ENCODE measurements at places on chromosomes 16 and 17.

DNA sequence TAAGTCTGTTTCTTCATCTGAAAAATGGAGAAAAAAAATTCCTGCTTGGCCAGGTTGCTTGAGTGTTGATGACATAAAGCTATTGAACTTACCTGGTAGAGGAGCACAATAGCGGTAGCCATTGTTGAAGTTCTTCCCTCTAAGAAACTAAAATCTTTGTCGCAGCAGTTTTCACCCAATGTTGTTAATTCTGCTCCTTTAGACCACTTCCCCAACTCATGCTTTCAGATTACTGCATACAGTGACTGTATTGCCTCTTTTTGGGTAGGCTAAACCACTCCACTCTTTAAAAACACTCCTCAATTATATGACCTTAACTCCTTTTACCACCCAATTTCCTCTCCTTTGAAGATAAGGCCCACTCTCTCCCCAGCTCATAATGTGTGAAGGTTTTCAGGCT, 35.7 kb upstream of the CCL2 start:
- no peak for DNase-seq

DNA sequence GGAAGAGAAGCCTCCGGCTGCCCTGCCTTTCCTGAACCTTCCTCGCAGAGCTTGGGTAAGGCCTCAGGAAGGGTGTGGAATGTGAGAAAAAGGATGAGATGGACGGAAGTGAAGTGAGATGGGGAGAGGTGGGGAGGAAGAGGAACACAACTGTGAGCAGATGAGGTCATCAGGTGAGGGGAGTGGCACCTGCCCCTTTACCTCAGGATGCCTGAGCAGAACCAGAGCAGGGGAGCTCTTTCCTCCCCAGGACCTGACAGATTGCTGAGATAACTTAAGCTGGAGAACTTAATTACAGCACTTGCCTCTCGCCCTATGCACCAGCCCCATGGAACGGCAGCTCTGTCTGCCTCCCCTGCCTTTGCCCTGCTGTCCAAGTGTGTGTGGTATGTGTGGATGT, 29.8 kb downstream of the TMEM132E start:
- DNase-seq = no peak

DNA sequence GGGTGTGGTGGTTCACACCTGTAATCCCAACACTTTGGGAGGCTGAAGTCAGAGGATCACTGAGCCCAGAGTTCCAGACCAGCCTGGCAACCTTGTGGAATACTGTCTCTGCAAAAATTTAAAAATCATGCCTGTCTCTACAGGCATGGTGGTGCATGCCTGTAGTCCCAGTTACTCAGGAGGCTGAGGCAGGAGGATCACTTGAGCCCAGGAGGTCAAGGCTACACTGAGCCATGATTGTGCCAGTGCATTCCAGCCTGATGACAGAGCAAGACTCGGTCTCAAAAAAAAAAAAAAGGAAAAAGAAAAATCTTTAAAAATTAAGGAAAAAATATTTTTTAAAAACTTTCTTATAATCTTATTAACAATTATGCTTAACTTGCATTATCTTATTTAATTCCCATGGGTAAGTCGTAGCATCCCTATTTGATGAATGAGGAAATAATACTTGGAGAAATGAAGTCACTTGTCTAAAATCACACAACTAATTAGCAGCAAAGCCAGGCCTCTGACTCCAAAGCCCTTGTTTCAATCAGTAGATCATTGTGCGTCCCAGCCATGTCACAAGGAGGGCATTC, 13.6 kb downstream of the MFSD11 start:
- no peak for DNase-seq

DNA sequence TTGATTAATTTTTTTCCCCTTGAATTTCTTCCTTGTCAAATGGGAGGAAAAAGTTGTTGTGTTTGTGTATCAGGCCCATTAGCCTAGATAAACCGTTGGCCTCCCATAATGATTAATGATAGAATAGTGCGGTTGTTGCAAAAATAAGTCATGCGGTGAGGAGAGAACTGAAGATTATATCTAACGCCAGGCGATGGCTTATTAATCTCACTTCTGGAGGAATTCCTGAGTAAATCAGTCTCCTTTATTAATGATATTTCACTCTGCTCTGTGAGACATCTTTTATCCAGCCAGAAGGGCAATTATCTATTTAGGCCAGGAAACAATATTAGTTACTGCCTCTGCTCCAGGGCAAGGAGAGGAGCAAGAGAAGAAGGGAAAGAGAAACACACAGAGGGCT, 107.3 kb downstream of the IRX5 start:
- no peak for DNase-seq

GRCh38 chr16:71746442-71747046, 22.0 kb upstream of the PHLPP2 start:
- DNase-seq = peak; percentile 30

DNA sequence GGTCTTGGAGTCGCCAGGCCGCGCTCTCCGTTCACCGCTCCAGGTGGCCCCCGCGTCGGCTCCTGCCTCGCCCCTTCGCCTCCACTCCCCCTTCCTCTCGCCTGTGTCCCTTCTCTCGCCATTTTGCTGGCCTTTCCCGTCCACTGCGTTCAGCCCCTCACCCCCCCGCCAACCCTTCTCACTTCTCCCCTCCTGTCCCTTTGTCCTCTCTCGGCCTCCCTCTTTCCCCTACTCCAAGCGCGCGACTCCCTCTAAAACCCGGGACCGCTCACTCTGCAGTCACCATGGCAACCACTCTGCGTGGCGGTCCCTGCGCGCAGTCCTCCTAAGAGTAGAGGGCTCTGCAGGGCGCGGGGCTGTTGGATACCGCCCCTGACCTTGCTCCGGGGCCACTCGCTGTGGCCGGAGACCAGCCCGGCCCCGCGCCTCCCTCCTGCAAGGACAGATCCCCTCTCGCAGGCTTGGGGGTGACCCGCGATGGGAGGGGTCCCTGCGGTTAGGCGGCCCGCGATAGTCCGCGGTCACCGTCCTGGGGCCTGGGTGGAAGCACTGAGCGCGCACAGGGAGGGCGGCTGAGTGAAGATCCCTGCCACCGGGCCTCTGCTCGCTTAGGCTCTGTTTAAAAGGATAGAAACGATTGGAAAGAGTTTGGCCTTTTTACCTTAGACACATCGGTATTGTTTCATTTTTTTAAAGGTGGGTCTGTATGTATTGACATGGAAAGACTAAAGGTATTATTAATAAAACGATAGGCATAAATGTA, 454 bp downstream of the CCDC40 start:
- peak; percentile 33 for DNase-seq

DNA sequence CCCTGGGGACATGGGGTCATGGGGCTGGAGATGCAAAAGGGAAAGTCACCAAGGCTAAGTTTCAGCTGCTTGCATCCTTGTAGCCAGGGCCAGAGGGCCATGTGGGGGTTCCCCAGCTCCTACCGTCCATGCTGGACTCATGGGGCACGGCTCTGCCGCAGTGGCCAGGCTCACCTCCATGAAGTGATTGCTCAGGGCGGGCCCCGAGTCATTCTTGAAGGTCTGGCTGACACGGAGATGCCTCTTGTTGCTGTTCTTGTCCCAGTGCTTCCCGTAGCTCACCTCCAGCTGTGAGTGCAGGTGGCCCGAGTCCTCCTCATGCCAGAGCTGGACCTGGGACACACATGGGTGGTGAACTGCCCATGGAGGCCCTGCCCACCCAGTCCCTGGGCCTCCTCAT, 114.5 kb downstream of the RMI2 start:
- no peak for DNase-seq

GRCh38 chr16:68238029-68238345, 2.1 kb upstream of the ESRP2 start:
- DNase-seq = no peak

GRCh38 chr16:15401972-15402371, 6.4 kb downstream of the MPV17L start:
- DNase-seq = no peak

- no peak for DNase-seq
Observed at GRCh38 chr16:83954577-83955016, 1.6 kb downstream of the OSGIN1 start.

- no peak for DNase-seq
Observed at GRCh38 chr16:68496689-68497088, 42.4 kb upstream of the ZFP90 start.

DNA sequence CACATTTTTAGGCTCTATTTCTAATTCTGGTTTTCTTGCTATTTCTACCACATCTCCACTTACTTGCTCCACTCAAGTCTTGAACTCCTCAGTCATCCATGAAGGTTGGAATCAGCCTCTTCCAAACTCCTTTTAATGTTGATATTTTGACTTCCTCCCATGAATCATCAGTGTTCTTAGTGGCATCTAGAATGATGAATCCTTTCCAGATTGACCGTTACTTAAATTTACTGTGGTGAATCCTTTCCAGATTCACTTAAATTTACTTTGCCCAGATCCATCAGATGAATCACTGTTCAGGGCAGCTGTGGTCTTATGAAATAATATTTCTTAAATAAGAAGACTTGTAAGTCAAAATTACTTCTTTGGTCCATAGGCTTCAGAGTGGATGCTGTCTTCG, 32.4 kb downstream of the CLTC start:
- no peak for DNase-seq

GRCh38 chr16:4373909-4374742, 2.5 kb downstream of the VASN start:
- peak; percentile 29 for DNase-seq

DNA sequence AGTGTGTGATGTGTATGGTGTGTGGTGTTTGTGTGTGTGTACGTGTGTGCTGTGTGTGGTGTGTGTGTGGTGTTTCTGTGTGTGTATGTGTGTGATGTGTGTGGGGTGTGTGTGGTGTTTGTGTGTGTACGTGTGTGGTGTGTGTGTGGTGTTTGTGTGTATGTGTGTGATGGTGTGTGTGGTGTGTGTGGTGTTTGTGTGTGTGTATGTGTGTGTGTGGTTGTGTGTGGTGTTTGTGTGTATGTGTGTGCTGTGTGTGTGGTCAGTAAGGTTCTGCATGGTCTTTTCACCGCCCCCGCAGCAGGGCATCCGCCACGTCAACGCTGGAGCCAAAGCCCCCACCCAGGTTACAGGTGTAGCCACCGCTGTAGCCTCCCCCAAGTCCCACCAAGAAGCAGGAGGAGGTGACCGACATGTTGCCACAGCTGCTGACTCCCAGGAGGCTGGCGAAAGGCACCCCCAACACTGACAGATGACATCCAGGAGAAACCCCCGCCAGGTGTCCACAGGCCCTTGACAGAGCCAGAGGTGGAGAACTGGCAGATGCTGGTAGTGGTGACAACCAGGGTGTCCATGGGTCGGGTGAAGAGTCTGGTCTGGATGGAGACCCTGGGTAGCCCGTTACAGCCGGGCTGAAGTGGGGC, 9.3 kb upstream of the KRT17 start:
- no peak for DNase-seq

GRCh38 chr16:53933407-53933806, 229.5 kb downstream of the FTO start:
- no peak for DNase-seq

GRCh38 chr16:920051-920681, 50.6 kb downstream of the LMF1 start:
- DNase-seq = no peak

DNA sequence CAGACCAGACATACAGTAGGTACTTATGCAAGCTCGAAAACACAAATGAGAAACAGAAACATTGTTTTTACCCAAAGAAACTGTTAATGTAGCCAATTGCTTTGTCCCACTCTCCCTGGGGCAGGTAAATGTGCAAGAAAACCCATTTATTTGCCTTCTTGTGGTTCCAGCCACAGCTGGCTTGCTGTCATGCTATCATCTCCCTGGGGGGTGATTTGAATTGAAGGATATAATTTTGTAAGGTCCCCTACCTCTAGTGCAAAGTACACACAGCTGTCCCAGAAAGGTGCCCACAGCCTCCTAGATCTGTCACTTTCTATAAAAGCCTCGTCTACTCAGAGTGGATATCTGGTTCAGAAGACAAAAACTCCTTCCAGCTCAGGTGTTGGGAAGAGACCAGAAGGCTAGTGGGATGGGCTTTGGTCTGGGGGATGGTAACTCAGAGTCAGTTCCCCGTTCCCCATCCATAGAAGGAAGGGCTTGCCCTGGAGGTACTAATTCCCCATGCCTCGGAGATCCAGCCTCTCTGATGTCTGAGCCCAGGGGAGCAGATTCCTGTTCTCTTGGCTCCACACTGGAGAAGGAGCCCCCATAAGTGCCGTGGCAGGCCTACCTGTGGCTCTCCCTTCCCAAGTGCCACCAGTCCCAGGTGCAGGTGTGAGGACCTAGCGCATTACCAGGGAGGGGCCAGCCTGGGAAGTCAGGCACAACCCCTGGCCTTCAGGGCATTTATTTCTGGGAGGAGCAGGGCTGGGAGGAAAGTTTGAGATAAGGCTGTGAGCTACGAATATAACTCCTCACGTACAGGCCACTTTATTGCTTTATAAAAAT, 2.4 kb upstream of the PRR15L start:
- DNase-seq = no peak

DNA sequence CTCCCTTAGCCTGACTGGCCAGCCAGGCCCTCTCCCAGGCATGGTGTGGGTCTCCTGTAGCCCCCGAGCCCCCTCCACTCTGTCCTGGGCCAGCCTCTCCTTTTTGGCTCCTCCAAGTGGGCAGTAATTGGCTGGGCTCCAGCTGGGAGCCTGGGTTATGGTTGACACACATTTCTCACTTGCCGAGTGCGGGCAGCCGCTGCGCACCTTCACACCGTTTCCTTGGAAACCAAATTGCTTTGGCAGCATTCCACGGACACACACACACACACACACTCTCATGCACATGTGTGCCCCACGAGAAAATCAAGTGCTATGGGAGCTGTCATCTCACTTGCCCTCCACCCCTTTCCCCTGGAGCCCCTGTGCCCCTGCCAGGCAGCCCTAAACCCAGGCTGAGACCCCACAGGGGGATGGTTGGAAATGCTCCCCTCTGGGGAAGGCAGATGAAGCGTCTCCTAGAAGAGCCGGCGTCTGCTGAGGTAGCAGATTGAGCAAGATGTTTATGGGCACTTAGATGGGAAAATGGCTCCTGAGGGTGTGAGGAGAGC, 402.7 kb upstream of the TNRC6C start:
- no peak for DNase-seq

DNA sequence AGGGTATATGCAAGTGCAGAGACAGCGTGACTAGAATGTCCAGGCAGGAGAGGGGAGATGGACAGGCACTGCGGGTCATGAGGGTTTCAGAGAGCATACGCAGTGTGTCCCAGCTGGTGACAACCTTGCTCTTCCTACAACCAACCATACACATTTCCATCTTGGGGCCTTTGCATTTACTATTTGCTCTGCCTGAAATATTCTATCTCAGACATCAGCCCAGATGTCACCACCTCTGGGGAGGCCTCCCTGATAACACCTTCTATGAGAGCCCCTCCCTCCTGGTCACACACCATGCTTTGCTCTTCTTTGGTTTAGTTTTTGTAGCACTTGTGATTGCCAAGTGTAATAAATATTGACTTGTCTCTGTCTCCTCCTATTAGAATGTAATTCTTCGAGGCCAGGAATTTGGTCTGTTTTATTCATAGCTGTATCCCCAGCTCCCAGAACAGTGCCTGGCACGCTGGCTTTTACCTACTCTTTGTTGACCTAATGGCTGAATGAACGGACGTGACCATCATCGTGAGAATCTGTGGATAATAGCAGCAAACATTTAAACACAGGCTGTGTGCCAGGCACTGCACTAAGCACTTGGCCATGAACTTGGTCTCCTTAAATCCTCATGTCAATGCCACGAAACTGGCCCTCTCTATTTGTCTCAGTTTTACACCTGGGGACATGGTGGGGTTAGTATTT, 51.9 kb downstream of the PLCG2 start:
- DNase-seq = no peak
